WTC11 (cell line): ENCODE measurements at places on chromosomes 4 and X. TPM values are rescaled to one million over a fixed set of nuclear protein-coding genes. Genes with fewer than 3 reads are reported as not detected.
A peak's percentile ranks its signal among the peaks of the same experiment; 100 is the strongest.

The PNMA6A gene
- 4.4 to 5.1 TPM (median 4.5 TPM) in 3 replicates for total RNA-seq

- no peaks in the 10 kb centered on the region for H3K36me3 ChIP-seq
- no peak overlapping the region for H3K27ac ChIP-seq
- peaks cover 17% of the 10 kb centered on the region for H3K27me3 ChIP-seq
- no peak overlapping the region for H3K4me3 ChIP-seq
- H3K4me1 ChIP-seq: 0 out of 2 replicates have a peak, but pooled peaks cover 3% of the 10 kb centered on the region
Measured at GRCh38 chr4:10023050-10023419, 1.7 kb upstream of the SLC2A9 start.

- no peaks in the 10 kb centered on the region for H3K36me3 ChIP-seq
- H3K27me3 ChIP-seq: no peaks in the 10 kb centered on the region
- no peak overlapping the region for H3K27ac ChIP-seq
- H3K4me1 ChIP-seq: no peaks in the 10 kb centered on the region
- no peak for DNase-seq
Measured at GRCh38 chr4:32485956-32486355, 1765.8 kb downstream of the PCDH7 start.

GRCh38 chr4:164977243-164978164, at the start of gene TRIM61:
Gene TRIM61 (minus strand): TSS chr4:164977657. CDS start chr4:164970002, 7,655 bp downstream.
- peaks cover 17% of the 10 kb centered on the region for H3K4me1 ChIP-seq
- H3K36me3 ChIP-seq: peaks cover 13% of the 10 kb centered on the region; the same call in 1 of the 2 replicates
- H3K27ac ChIP-seq: peak within 1 kb of the TSS; percentile 32

DNA sequence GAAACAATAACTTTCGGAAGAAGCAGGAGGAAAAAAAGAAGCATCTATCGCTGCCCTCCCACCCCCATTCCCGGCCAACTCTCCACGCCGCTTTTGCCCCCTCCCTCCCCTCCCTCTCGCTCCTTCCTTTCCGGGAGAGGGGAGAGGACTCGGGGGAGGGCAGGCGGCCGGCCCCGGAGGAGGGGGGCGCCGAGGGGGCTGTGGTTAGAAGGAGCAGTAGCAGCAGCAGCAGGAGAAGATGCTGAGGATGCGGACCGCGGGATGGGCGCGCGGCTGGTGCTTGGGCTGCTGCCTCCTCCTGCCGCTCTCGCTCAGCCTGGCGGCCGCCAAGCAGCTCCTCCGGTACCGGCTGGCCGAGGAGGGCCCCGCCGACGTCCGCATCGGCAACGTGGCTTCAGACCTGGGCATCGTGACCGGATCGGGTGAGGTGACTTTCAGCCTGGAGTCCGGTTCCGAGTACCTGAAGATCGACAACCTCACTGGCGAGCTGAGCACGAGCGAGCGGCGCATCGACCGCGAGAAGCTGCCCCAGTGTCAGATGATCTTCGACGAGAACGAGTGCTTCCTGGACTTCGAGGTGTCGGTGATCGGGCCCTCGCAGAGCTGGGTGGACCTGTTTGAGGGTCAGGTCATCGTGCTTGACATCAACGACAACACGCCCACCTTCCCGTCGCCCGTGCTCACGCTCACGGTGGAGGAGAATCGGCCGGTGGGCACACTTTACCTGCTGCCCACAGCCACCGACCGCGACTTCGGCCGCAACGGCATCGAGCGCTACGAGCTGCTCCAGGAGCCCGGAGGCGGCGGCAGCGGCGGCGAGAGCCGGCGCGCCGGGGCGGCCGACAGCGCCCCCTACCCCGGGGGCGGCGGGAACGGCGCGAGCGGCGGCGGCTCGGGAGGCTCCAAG, 1.3 kb downstream of the PCDH7 start:
- peak; percentile 63 for DNase-seq
- peaks cover 65% of the 10 kb centered on the region for H3K27me3 ChIP-seq
- H3K36me3 ChIP-seq: no peaks in the 10 kb centered on the region
- peaks cover 30% of the 10 kb centered on the region for H3K4me1 ChIP-seq
- no peak overlapping the region; the same call in 1 of the 2 replicates for H3K27ac ChIP-seq

The ITIH6 gene
- 0.02 to 0.05 TPM (median 0.04 TPM) in 3 replicates for total RNA-seq

The POU4F2 gene
- not detected in 3 replicates for total RNA-seq

The GRXCR1 gene
- not detected in 3 replicates for total RNA-seq

The WDR17 gene
- total RNA-seq: 4.4 to 4.9 TPM (median 4.6 TPM) in 3 replicates

GRCh38 chrX:151974336-151975227, at the start of gene GABRE:
Gene GABRE (minus strand): TSS chrX:151974676. CDS start chrX:151974625, 51 bp downstream.
- peak; percentile 36 for DNase-seq
- H3K36me3 ChIP-seq: peaks cover 2% of the 10 kb centered on the region
- H3K27ac ChIP-seq: no peak within 1 kb of the TSS
- peak within 1 kb of the TSS; percentile 63 for H3K4me3 ChIP-seq
- H3K27me3 ChIP-seq: peaks cover 30% of the 10 kb centered on the region
- H3K4me1 ChIP-seq: peaks cover 18% of the 10 kb centered on the region

The FABP2 gene
- not detected in 3 replicates for total RNA-seq

The GALNTL6 gene
- total RNA-seq: 0.11 to 0.24 TPM (median 0.21 TPM) in 3 replicates

- H3K36me3 ChIP-seq: no peaks in the 10 kb centered on the region
- no peak for DNase-seq
- H3K27ac ChIP-seq: no peak overlapping the region
- no peaks in the 10 kb centered on the region for H3K4me1 ChIP-seq
- H3K4me3 ChIP-seq: no peak overlapping the region
- H3K27me3 ChIP-seq: no peaks in the 10 kb centered on the region
Measured at GRCh38 chrX:17040711-17041110, 94.3 kb downstream of the REPS2 start.

The CNGA1 gene
- total RNA-seq: 0.50 to 1.9 TPM (median 1.1 TPM) in 3 replicates

The CFI gene
- total RNA-seq: 0.16 to 0.25 TPM in 2 of 3 replicates, not detected in the other

The BGN gene
- total RNA-seq: 1.8 to 3.7 TPM (median 3.2 TPM) in 3 replicates

The UGT2B11 gene
- total RNA-seq: not detected in 3 replicates

GRCh38 chrX:17475449-17476217, 100.6 kb downstream of the NHS start:
- no peaks in the 10 kb centered on the region for H3K36me3 ChIP-seq
- H3K27ac ChIP-seq: no peak overlapping the region
- H3K27me3 ChIP-seq: peaks cover 4% of the 10 kb centered on the region; the same call in 1 of the 2 replicates
- peaks cover 5% of the 10 kb centered on the region for H3K4me1 ChIP-seq
- no peak overlapping the region for H3K4me3 ChIP-seq
- no peak for DNase-seq

DNA sequence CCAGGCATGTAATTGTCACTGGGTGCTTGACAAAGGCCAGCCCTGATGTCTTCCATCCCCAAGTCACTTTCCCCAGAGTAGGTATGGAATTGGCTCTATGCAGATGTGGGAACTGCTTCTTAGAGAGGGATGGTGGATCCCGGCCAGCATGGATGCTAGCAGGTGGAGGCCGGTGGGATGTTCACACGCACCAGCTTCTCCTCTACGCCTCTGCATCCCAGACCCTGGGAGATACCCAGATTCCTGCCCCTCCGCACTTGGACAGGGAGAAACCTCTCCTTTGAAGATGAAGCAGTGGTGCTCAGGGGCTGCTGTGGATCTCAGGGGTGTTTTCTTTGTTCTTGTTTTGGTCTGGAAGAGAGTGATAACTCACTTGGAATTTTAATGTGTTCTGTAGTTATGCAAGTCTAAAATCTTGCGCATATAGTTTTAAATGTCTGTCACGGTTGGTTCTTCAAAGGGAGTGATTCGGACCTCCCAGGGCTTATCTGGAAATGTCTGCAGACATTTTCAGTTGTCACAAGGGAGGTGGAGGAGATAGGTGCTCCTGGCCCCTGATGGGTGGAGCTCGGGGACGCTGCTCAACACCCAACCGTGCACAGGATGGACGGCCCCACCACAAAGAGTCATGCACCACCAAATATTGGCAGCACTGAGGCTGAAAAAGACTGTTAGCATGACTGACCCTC, 308.0 kb downstream of the DHRSX start:
- no peaks in the 10 kb centered on the region for H3K27me3 ChIP-seq
- H3K4me3 ChIP-seq: no peak overlapping the region
- peaks cover 21% of the 10 kb centered on the region for H3K4me1 ChIP-seq
- H3K27ac ChIP-seq: no peak overlapping the region
